H1 (cell line): ENCODE measurements at places on chromosomes 3 and 15. TPM values are rescaled to one million over a fixed set of nuclear protein-coding genes. Genes with fewer than 3 reads are reported as not detected.

DNA sequence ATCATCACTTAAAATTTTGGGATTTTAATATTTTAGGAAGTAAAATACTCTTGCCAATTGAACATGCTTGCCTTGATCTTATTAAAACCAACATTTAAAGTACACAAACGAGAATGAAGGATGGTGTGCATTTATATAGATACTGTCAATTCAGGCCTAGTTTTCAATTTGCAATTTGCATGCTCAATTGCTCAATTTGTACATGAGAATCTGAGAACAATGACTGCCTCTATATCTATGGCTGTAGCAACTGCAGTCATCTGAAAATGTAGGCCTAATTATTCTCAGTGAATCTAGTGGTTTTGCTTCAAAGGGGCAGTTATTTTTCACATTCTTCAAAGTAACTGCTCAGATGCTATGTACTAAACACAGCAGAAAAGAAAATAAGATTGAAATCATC is 18.8 kb downstream of the ZBBX start:
- no peak for DNase-seq

- DNase-seq: no peak
Measured at GRCh38 chr3:194025951-194026350, 110.0 kb upstream of the HES1 start.

DNA sequence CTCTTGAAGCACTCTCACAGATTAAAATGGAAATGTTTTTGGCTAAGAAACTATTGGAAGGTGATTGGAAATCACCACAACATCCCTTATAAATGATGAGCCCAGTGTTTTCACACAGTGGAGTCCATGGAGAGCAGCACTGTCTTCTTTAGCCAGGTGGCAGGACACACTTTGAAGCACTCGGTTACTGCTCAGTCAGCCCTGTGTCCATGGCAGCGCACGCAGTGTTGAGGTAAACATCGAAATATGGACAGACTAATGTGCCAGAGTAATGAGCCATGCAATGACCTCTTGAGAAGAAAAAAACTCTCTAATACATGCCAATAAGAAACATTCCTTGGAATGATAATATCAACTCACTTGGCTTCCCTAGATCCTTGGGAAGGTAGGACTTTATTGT is 66.6 kb downstream of the TGFBR2 start:
- DNase-seq: no peak

Gene IL17RE
- polyA plus RNA-seq: 3.4 and 3.8 TPM in 2 replicates

DNA sequence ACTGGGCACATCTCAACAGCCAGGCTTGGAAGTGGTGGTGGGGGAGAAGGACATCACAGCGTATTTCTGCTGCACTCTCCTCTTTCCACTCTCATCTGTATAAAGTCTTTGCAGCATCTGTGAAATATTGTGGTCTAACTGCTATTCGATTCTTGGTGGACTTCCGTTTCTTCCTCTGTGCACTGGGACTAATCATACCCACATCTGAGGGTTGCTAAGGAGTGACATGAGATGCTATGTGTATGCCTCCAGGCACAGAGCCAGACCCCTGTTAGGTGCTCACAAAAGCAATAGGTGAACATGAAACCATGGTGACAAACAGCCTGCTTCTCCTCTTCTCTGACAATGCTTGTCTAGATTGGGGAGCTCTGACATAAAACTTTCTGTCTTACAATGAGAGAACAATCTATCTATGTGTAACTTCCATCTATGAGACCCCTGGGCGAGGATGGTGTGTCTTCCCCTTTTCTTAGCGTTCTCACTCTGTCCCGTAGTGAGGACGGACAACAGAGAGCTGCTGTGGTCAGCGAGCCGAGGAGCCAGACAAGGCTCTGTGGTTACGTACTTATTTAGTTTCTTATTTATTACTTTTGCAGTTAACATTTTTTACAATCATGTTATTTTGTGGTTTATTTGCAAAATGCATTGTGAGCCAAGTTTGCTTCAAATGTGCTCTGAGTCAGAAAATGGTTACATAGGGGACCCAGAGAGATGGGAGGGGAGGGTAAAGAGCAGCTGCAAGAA is 196.7 kb upstream of the TPRG1 start:
- DNase-seq: no peak

Gene CCDC54
- polyA plus RNA-seq: not detected in 2 replicates

Gene CATSPER2
- 0.89 and 1.9 TPM in 2 replicates for polyA plus RNA-seq

GRCh38 chr3:79506751-79507150 is 261.0 kb downstream of the ROBO1 start:
- DNase-seq: no peak

Gene ITPKA
- polyA plus RNA-seq: 0.25 and 0.39 TPM in 2 replicates

- no peak for DNase-seq
Measured at GRCh38 chr3:25784971-25785370, 1.7 kb upstream of the NGLY1 start.

DNA sequence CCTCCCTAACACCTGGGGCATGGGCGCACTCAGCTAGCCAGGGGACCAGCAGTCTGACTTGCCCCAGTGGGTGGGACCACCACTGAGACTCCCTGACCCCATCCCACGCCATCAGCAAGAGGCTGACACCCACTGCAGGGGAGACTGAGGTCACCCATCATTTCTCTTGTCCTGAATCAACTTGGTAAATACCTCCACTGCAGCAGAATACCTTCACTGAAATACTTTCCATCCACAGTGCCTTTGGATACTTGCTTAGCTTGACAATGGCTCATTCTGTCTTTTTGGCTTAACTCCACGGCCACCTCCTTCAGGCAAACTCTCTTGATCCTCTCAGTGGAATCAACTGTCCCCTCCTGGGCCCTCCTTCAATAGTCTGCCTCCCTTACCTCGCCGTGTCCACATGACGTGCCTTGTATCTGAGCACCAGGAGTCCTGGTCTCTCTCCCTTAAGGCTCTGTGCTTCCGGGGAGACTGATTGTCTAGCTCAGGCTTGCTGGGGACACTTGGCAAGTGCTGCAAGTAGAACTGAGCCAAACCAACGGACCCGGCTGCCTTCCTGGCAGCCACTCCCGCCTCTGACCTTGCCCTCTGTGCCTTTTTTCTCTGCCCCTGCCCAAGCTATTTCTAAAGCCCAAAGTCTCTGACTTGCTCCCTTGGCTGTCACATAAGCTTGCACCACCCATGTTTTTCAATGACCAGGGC is 119.1 kb downstream of the ADCY5 start:
- DNase-seq: no peak

DNA sequence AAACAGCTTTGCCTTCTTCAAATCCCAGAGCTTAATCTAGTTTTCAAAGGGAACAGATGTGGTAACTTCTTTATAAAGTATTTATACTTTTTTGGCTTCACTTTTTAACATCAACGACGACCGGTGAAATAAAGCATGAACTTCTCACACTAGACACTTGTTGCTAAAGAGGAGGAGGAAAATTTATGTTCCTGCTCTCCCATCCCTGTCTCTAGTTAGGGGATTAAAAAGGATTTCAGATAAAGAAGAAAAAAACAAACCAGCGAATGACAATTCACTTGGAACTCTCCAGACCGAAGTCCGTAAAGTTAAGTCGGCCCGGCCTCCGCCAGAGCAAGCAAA is 672 bp downstream of the NEDD4 start:
- no peak for DNase-seq

DNA sequence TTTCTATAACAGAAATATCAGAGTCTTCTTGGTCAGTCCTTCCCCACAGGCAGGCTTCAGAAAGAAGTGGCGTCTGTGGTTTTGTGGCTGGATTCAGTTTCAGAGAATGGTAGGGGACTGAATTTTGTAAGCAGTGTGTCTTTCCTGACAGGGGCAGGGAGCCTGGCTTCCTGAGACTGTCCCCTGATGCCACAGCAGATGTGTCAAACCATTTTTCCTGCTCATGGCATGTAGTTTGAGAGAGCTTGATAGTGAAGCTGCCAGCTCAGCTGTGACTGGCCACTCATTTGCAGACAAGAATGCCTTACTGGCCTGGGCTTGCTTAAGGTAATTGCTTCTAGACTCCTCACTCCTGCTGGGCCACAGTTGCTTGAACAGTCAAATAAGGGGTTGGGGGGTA is 26.4 kb downstream of the LARS2 start:
- no peak for DNase-seq

GRCh38 chr3:169841171-169841570 is 28.5 kb upstream of the LRRC34 start:
- DNase-seq: no peak

- DNase-seq: no peak
Measured at GRCh38 chr3:35241236-35241635, 398.1 kb upstream of the ARPP21 start.

Gene UBAP1L
- polyA plus RNA-seq: 0.67 and 1.3 TPM in 2 replicates

- DNase-seq: no peak
Measured at GRCh38 chr3:170730071-170730812, 139.8 kb downstream of the RPL22L1 start.

GRCh38 chr3:30103186-30103585 is 503.2 kb upstream of the TGFBR2 start:
- DNase-seq: no peak

GRCh38 chr3:172711454-172711795 is 558 bp upstream of the NCEH1 start:
- no peak for DNase-seq

DNA sequence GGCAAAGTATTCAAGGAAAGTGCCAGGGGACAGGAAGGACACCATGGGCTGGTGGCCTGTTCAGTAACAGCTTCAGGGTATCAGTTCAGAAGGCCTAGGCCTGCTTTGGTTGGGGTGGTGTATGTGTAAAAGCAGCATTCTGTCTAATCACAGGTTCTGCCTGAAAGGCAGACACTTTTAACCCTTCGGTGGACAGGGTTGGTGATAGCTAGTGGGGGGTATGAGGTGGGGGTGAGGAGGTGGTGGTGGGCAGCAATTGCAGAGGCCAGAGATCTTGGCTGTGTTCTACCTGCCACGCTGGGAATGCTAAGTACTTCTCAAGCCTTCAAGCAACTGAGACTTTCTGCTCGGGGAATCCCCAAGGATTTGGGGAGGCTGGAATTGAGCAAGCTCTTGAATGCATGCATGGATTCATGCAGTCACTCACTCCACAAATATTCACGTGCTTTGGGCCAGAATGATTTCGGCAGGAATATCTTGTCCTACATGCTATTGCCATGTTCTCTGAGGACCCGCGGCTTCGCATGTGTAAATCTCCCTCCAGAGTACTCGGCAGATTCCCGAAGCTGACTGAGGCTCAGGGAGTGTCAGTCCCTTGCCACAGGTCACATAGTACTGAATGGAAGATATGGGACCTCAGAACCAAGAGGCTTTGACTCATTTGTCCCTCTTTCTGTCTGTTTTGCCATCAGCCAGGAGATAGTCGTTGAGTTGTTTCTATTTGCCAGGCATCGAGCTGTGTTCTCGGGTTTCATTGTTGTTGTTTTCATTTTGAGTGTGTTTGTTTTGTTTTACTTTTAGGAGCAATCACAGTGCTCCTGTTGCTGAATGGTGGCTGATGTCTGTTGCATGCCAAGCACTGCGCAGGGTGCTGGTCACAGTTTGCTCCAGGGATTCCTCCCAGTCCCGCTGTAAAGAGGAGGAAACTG is 65.5 kb downstream of the SMAD3 start:
- DNase-seq: no peak

Gene SCN11A
- polyA plus RNA-seq: 0.16 and 0.21 TPM in 2 replicates

Gene ZNF860
- 1.9 and 3.2 TPM in 2 replicates for polyA plus RNA-seq

DNA sequence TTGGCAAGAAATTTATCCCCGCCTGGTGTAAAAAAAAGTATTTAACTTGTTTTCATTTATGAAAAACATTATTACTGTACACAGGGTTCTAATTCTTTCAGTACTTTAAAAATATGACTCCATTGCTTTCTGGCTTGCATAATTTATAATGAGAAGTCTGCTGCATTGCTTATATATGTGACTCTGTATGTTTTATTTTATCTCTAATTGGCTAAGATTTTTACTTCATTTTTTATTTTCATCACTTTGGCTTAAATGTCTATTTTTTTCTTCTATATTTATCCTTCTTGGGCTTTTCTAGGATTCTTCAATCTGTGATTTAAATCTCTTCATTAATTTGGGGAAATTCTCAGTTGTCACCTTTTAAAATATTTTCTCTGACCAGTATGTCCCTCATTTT is 636.6 kb upstream of the NR2F2 start:
- DNase-seq: no peak

GRCh38 chr15:77059786-77060361 is 11.0 kb downstream of the TSPAN3 start:
- DNase-seq: no peak

Gene CD276
- polyA plus RNA-seq: 158 and 190 TPM in 2 replicates

GRCh38 chr15:40016224-40016865 is 22.6 kb downstream of the SRP14 start:
- DNase-seq: no peak

DNA sequence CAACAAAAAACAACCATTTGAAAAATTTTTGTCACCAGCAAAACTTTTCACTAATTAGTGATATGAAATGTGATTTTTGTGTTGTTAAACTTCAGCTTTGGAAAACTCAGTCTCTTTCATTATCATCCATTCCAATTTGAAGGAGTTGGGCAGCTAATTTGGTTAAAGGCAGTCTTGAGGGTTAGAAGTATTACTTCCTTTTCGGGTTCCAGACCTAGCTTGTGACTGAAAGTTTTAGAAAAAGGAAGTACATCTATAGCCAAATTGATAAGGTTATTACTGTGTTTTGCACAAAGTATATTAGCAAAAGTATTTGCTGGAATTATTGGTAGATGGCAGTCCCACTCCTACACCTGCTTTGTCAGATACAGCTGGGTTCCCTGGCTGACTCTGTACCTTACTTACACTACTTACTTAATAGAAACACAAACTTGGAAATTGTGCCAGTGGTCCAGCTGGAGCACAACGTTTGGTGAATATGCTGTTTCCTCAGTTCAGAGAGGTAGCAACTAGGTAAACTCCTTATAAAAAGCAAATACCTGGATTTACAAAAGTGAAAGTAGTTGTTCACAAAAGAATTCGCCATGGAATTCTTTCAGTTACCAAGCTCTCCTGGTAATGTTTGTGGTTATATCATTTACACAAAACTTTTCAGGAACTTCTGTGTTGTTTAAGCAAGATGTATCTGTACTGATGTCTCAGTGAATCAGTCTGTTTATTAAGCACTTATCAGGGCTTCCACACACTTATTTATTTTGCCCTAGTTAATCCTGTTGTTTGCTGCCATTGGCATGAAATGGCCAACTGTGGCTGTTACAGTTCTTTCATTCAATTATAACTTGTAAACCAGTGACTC is 31.6 kb downstream of the TIPARP start:
- no peak for DNase-seq

Gene ZNF620
- polyA plus RNA-seq: 5.1 and 5.3 TPM in 2 replicates

- no peak for DNase-seq
Measured at GRCh38 chr3:188380252-188380651, 226.3 kb downstream of the LPP start.

DNA sequence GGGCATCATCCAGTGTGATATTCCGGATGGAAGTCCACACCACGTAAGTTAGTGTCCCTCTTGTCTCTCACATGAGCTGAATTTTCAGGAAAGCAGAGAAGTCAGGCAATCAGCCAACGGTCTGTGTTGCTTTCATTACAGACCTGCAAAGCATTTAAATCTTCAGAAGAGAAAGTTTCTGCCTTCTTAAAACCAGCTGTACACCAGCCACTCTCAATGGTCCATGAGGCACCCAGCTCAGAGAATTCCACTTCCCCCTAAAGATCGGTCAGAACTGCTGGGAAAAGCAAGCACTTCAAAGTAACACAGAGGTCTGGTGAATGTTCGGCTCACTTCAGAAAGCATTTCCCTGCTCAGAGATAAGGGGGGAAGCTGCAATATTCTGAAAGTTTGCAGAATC is 903.7 kb downstream of the EPHA3 start:
- no peak for DNase-seq

Gene ADPRH
- 2.3 and 2.6 TPM in 2 replicates for polyA plus RNA-seq

GRCh38 chr15:20358779-20359414 is 182.7 kb downstream of the GOLGA6L6 start:
- DNase-seq: no peak

Gene ABI3BP
- 0.08 TPM in 1 of 2 replicates, not detected in the other for polyA plus RNA-seq

- no peak for DNase-seq
Measured at GRCh38 chr15:35566991-35567390, 21.0 kb upstream of the DPH6 start.

Gene TIMP4
- polyA plus RNA-seq: 5.1 and 6.4 TPM in 2 replicates
